ENCODE measurements at places on chromosomes 7 and 10.
A peak's percentile ranks its signal among the peaks of the same experiment; 100 is the strongest.

DNA sequence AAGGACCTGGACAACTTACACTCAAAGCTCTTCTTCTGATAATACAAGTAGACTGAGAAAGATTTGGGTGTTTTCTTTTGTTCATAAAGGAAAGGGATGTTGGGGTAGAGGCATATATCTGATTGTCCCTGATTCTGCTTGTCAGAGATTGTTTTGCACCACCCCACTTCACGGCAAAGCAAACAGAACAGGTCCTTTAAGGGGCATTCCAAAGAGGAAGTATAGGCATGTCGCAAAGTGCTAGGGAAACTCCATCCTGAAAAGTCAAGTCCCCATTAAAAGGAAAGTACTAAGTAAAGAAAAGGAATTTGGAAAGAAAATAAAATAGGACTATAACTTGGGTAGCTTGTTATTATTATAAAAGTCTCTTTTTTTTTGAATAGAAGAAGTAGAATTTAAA lies 233.0 kb downstream of the DNAJB9 start:
- no peak for DNase-seq

DNA sequence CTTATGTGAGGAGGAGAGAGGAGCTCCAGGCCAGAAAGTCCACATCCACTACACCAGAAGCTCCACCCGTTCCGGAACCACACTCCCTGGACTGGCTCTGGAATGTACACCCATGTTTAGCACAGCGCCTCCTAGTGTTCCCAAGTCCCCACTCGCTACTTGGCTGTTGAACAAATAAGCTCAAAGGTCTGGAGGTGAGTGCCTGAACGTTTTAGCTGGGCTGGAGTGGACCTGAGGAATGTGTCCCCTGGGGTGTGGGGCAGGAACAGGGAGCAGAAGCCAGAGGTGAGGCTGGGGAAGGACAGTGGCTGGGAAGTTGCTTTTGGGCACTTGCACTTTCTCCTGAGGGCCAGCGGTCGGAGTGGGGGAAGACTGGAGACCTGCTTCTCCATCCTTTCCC lies 164.1 kb upstream of the CDCA7L start:
- no peak for DNase-seq

GRCh38 chr10:24952707-24953645 lies 570 bp upstream of the PRTFDC1 start:
- DNase-seq, result peak; percentile 44

GRCh38 chr7:84081973-84082522 lies 112.5 kb downstream of the SEMA3A start:
- no peak for DNase-seq

DNA sequence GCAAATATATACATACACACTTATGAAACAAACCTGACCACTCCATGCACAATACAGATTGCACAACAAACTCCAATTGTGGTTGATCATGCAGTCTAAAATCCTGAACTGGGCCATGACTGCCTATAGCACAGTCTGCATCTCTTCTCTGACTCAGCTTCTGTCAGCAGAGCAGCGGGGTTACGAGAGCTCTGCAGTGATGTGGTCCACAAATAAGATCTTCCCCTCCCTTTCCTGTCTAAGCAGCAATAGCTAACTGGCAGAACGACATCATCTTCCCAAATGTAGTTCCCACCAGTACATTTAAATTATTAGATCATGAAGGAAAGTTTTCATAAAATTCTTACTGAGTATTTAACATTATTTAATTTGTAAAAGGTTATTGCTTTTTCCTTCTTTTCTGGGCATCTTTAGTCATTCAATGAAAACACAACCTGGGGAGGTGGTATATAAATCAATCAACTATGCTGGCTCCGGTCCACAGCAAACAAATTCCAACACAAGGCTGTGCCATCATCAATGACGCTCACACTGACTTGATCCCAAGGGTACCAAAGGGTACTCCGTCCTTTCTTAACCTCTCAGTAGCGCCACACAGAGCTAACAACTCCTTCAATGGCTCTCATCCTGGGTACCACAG lies 17.1 kb downstream of the ARHGAP21 start:
- peak; percentile 26 for DNase-seq

- DNase-seq, result no peak
Measured at GRCh38 chr10:109773288-109774120, 149.8 kb downstream of the XPNPEP1 start.

- no peak for DNase-seq
Measured at GRCh38 chr7:100967292-100967863, 2.0 kb upstream of the MUC12 start.

Data from T-cell (primary cell).